BE2C (cell line): ENCODE measurements at places on chromosomes 7 and 10.

- DNase-seq = no peak
These were observed 167.8 kb downstream of the AHR start for GRCh38 chr7:17466216-17466615.

GRCh38 chr10:3045471-3046209, 21.7 kb upstream of the PFKP start:
- no peak for DNase-seq

GRCh38 chr10:13859979-13860654, 273.4 kb downstream of the PRPF18 start:
- no peak for DNase-seq

GRCh38 chr10:103168438-103168837, 24.6 kb downstream of the NT5C2 start:
- no peak for DNase-seq

DNA sequence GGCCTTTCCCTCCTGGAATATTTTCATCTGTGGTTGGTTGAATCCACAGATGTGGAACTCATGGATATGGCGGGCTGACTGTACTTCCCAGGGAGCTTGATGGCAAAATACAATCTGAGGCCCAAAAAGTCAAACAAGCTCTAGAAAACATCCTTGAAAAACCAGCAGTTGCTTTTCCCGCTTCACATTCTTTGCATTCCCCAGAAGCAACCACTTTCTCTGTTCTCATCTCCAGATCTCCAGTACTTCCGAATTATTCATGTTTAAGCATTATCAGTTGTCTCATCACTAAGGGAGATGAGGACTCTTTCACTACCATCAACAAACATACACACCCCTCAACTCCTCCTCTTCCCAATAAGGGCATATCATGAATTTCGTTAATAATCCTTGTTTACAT, 55.3 kb downstream of the KIF5B start:
- no peak for DNase-seq

DNA sequence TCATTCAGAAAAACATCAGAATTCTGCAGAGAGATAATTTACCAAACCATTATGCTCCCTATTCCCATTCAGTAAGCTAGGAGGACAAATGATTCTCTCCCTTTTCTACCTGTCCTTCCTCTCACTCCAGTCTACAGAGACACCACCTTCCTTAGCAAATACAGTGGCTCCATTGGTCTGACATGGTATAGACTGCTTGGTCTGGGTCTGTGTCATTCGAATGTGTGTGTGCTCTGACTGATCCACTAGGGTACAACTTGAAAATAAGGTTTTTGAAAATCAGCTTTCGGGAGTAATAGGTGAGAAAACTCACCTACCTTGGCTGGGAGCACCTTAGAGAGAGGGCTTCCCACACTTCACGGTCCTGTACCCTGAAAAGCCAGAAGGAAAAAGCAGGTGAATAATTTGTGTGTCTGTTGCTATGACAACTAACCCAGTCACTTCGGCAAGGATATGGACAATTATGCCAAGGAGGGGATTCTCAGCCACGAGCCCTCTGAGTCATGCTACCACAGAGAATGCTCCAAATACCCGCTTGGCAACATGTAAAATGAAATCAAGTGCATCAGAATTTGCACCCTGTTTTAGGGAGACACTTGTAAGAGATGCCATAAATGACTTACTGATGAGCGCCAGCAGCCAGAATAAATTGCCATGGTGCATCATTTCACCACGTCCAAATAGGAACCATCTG, 114.5 kb upstream of the PRKCQ start:
- DNase-seq = no peak

DNA sequence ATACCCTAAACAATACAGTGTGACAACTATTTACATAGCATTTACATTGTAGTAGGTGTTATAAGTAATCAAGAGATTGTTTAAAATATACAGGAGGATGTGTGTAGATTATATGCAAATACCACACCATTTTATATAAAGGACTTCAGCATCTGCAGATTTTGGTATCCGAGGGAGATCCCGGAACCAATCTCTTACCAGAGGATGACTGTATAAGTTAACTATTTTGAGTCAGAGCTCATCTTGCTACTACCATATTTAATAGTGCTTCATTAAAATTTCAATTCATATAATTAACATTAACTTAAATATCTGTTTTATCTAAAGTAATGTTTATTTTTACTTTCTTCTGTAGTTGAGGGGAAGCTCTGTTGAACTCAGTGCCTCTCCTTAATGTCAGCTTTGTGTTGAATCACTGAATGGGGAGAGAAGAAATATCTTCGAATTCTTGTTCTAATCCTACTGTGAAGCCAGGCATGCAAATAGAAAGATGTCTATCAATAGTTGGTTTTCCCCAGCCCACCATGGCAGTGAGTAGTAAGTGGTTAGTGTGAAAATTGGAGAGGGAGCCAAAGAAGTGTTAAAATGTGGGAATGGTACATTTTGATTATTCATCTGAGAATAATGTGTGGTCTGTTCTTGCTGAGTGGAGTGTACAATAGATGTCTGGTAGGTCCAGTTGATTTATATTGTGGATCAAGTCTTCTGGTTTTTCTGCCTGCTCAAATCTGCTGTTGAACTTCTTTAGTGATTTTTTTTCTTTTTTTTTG, 90.1 kb upstream of the CYP26C1 start:
- DNase-seq = no peak

- DNase-seq = no peak
These were observed 35.5 kb downstream of the SVOPL start for GRCh38 chr7:138665669-138666140.

- no peak for DNase-seq
These were observed 105.2 kb upstream of the PDLIM1 start for GRCh38 chr10:95395947-95396449.

DNA sequence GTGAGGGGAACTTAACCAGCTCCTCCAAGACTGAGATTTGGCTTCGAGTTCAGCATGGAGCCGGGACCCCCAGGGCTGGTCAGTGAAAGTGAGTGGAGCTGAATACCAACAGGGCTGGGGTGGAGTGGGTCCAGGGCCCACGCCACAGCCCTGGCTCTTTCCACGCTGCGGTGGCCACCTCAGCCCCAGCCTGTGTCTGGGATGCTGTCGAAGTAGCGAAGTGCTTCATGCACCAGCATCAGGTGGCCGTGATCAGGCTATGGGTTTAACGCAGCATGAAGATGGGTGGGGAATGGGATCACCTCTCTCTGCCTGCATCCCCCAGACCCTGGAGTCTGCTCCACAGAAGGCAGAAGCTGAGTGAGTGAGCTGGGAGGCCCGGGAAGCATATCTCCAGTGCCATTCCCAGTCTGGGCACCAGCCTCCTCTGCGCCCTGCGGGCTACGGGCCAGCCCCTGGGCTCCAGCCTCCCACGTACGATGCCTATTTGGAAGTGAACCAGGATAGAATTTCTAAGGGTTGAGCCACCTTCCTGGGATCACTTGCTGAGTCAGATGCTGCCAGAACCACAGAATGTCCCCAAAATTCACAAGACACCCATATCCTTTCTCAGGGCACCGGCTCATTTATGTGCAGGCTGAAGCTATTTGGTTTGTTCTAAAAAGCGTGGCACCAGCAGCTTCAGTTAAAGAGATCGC, 131.1 kb upstream of the CHST15 start:
- no peak for DNase-seq

GRCh38 chr7:42545049-42545724, 308.2 kb upstream of the GLI3 start:
- DNase-seq = no peak

- DNase-seq = no peak
These were observed 278.4 kb upstream of the SEMA3C start for GRCh38 chr7:81197266-81197665.

DNA sequence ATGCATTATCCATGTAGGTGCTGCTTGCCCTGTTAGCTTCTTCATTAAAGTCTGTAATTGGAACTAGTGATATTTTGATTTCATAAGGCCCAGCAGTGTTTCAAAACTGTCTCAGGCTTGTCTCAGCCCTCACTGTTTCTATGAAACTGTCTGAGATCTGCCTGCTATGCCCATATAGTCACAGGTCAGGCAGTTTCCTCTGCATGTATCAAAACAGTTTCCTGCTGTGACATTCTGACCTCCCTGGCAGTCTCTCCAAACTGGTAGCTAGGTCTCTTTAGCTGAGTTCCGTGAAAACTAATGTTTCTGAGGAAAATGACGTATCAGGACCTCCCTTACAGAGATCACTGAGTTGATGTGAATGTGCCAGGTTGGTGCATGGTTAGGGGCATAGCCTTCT, 18.9 kb upstream of the SEMA3D start:
- DNase-seq = no peak

DNA sequence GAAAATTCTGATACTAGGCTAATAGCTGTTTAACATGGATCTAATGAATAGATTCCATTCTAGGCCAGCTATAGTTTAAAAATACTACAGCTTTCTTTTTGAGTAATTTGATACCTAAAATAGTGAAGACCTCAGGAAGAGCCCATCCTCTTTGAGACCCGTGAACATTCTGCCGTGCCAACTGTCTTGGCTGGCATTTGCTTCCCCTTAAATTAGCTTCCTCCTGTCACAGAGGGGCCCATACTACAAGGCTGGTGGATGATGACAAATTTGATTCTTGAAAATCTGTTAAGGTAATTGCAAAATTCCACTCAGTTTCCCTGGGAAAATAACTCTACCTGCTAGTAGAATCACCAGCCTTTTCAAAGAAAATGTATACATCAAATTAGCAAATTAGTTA, 385.0 kb downstream of the DPP6 start:
- DNase-seq = no peak

GRCh38 chr10:3784510-3785250, at the start of gene KLF6:
Gene KLF6 (minus strand): TSS chr10:3785209. CDS start chr10:3785014, 195 bp downstream.
- peak; percentile 35 for DNase-seq

- peak; percentile 73 for DNase-seq
These were observed 91.2 kb upstream of the PAX2 start for GRCh38 chr10:100653957-100654781.

DNA sequence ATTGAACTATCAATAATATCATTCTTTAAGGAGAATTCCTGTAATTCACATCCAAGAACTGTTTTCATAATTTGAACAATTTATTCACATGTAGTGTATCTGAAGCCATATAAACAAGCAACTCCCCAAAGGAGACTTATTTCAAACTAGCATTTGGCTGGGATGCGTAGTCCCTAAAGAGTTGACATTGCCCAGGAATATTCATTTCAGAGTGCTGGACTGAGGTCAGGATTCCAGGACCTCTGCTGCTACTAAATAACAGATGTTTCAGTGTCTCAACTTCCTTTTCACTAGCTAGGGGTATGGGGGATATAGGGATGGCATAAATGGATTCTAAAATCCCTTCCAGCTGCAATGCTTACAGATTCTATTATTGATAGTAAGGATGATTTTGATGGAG, 177.0 kb downstream of the TSPAN12 start:
- no peak for DNase-seq

DNA sequence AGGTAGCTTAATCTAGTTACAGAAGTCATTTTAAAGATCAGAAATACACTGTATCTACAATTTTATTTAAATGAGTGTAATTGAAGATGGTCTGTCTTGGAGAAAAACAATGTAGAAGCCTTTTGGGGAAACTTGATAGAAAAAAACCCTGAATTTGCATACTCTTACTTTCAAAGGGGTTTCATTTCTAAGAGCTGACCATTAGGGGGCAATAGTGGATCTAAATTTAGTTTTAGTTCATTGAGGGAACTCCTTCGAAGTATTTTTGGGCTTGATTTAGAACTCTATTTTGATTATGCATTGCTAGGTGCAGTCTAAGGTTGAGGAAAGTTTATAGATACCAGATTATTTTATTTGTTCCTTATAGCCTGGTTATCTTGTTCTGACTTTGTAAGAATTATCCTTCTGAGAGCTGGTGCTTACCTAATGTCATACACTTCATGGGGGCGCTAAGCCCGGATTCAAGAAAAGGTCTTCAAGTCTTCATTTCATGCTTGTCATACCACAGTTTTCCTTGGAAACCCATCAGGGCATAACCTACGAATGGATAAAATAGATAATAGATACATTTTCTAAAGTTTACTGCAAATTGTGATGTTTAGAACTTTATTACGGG, 69.1 kb upstream of the MXI1 start:
- DNase-seq = no peak

DNA sequence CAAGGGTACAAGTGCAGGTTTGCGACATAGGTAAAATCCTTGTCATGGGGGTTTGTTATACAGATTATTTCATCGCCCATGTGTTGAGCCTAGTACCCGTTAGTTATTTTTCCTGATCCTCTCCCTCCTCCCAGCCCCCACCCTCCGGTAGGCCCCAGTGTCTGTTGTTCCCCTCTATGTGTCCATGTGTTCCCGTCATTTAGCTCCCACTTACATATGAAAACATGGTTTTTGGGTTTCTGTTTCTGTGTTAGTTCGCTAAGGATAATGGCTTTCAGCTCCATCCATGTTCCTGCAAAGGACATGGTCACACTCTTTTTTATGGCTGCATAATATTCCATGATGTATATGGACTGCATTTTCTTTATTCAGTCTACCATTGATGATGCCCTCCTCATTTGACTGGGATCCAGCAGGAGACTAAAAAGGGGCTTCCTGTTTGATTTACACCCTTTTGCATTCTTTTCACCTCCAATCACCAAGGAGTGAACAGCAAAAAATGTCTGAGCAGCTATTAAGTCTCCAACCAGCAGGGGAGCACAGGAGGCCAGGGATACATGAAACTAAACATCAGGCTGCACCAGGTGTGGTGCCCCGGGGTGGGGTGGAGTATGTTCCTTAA, 188.2 kb downstream of the SKIDA1 start:
- DNase-seq = no peak

GRCh38 chr7:75881436-75882095, 2.7 kb downstream of the RHBDD2 start:
- DNase-seq = no peak

- DNase-seq = no peak
These were observed 339.0 kb downstream of the GATA3 start for GRCh38 chr10:8393531-8393930.

GRCh38 chr10:352476-353235, 217.4 kb downstream of the ZMYND11 start:
- DNase-seq = no peak

DNA sequence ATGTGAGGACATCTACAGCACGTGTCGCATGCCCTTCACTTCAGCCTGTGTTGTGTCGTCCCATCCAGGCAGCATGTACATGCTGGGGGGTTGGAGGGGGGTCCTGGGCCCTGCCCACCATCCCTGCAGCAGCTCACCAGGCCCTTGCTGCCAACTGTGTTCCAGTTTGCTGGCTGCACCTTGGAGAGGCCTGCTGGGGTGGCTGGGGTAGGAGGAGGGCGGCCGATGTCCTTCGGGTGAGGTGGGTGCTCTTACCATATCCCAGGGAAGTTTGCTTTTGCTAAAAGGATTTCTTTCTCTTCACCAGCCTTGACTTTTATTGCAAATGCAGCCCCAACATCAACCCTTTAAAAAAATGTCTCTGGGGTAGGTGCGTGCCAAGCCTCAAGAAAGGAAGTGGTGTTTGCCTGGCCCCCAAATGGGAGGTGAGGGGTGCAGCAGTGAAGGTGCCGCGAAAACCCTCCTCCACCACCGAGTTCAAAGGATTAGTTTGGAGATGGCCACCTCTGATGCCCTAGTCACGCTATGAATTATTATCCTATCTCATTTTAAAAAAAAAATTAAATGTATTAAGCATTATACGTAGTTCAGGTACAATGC, 165.8 kb upstream of the KLF6 start:
- no peak for DNase-seq

DNA sequence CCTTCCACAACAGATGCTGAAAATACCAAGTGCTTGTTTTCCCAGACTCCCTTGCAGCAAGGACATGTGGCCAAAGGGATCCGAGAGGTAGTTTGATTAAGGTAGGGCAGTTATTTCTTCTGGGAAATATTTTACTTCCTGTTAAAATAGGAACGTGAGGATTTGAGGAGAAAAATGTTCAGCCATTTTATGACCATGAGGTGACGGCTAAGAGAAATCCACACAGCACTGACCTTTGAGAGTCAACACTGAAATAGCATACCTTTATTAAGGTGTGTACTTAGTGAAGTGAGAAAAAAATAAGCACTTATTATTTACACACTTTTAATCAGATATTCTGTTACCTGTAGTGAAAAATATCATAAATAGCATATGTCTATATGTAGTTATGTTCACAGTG, 133.9 kb downstream of the PPP1R3A start:
- DNase-seq = no peak
